ENCODE measurements at places on chromosomes 7 and 10.

- no peak for DNase-seq
Observed at GRCh38 chr7:5532536-5533335, 109.1 kb upstream of the TNRC18 start.

DNA sequence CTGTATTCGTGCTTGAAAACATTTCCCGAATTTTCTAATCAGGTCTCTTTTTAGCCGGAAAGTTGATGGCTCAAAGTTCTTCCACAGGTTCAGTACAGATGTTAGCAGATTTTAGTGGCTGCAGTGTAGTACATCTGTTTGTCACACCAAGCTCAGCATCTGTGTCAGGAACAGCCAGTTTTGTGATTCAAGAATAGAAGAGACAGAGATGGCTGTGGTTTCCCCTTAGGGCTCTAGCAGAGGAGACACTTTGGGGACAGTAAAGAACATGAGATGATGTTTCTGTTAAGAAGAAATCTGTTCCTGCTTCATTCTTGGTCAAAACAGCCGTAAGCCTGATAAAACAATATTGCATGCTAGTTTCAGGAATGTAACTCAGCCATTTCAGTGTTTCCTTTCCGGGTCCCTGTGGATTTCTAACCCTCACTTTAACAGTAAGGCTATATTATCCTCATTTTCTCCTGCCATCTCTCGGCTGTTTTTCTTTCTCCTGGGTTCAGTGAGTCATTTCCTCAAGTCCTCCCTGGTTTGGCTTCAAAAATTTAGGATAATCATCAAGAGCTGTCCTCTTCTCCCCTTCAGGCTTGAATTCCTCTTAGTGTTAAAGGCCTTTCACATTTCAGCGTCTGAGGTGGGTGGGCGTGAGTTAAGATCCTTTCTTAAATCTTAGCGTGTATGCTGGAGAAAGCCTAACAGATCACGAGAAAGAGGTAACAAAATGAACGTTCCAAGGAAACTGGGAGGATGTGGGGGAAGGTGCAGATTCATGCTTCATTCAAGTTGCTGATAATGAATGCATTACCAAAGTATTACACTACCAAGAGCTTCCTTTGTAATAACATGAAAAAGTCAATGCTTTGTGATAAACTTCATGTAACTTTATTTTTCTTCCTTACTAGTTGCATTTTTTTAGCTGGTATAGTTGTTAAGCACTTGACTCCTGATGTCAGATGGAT is 37.1 kb upstream of the BICC1 start:
- no peak for DNase-seq

GRCh38 chr10:118753331-118754228 is 1.2 kb downstream of the CACUL1 start:
- no peak for DNase-seq

DNA sequence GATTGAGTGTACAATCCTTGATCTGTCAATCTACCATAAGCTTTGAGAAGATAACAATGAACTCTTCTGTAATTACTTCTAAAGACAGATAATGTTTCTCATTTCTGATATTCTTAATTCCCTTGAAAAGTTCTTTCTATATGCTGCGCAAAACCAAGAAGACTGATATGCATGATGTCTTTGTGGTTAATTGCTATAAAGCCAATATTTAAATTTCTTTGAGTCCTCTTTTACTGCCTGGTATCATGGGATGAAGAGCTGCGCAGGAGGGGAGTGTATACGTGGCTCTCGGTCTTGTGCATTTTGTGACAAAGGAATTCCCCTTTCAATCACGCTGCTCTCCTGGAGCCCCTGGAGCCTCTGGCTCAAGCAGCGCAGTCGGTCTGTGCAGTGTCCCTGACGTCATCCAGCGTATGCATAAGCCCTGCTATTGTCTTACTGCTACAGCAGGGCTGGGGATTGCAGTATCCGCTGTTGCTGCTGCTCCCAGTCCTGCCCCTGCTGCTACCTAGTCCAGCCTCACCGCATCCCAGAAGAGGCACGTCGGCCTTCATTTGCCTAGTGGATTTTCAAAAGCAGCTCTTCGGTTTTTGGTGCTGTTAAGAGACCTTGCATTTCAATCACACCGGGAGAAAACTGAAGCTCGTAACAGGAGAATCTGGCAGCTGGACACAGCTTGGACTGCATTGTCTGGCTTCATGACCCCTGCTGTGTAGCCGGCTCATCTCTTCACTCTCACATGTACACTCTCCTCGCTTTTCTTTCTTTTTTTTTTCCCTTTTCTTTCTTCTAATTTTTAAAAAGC is 66.7 kb downstream of the ST7 start:
- DNase-seq: no peak

DNA sequence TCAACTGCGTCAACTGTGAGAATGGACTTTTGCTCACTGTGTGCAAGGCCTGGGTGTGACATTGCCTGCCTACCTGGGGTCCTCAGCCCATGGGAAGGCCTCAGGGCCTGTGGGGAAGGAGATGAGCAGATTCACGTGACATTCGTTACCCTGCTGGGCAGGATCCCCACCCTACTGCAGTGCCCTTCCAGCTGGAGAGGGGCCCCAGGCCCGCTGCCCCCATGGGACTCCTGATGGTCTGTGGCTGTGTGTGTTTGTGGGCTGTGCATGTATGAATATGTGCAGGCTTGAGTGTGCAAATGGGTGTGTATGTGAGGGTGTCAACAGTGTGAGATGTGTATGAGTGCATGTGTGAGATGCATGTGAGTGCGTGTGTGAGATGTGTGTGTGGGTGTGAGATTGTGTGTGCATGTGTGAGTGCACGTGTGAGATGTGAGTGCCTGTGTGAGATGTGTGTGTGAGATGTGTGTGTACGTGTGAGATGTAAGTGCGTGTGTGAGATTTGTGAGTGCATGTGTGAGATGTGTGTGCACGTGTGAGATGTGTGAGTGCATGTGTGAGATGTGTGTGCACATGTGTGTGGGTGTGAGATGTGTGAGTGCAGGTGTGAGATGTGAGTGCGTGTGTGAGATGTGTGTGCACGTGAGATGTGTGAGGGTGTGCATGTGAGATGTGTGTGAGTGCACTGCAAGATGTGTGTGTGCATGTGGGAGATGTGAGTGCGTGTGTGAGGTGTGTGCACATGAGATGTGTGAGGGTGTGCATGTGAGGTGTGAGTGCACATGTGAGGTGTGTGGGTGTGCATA is 29.7 kb downstream of the PPIF start:
- no peak for DNase-seq

GRCh38 chr10:25631471-25631870 is 302.6 kb upstream of the MYO3A start:
- DNase-seq: no peak

DNA sequence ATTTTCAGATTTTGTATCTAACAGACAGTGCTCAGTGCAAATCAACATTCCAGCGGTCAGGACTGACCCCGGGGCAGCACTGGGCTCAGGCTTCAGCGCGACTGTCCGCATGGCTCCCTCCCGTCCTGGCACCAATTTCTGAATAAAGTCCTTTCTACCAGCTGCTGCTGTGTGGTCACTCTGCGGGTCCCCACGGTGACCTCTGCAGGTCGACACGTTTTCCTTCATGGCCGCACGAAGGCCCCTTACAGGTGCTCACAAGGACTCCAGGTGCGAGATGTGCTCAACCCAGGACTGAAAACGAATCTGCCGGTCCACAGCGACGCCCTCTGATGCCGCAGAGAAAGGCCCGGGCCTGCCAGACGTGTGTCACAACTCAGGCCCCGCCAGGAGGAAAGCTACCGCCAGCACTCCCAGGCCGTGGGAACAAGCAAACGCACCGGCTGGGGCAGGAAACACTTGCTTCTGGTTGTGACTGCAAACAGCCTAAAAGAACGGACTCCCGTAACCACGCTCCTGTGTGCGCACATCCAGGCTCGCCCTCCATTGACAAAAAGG is 3.7 kb upstream of the UTF1 start:
- DNase-seq: no peak

DNA sequence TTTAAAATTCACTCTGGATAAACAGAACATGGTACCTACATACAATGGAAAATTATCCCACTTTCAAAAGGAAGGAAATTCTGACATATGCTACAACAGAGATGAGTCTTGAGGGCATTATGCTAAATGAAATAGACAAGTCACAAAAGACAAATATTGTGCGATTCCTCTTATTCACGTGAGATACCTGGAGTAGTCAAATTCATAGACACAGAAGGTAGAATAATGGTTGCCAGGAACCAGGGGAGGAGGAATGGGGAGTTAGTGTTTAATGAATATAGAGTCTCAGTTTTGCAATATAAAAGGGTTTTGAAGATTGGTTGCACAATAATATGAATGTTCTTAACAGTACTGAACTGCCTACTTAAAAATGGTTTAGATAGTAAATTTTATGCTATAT is 69.8 kb upstream of the WAC start:
- DNase-seq: no peak

- DNase-seq: no peak
Observed at GRCh38 chr7:152336754-152337368, 98.9 kb downstream of the KMT2C start.

DNA sequence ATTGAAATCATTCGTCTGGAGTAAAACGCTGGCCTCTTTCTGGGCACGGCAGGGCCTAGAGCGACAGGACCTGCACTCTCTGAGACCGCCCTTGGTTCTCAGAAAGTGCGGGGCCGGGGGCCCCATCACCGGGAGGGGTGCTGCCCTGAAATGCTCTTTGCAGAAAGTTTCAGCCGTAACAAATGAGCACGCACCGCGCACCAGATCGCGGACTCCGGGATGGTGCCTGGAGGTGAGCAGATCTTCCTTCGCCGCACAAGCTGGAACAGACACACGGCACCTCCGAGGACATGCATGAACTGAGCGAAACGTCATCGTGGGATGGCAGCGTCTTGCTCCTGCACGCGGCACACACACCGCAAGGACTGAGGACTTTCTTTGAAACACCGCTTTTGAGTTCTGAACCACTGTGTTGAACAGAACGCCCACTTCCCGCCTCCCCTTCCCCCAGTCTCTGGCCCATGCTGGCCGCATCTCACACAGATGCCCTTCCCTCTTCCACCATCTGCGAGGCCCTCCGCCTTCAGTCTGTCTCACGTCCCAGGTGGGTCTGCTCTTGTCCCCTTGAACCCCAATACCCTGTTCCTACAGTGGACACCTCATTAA is 538.7 kb upstream of the MGMT start:
- DNase-seq: no peak

GRCh38 chr7:47571331-47572093 is 10.4 kb downstream of the TNS3 start:
- no peak for DNase-seq

- no peak for DNase-seq
Observed at GRCh38 chr10:96578633-96579032, 8.2 kb downstream of the TM9SF3 start.

DNA sequence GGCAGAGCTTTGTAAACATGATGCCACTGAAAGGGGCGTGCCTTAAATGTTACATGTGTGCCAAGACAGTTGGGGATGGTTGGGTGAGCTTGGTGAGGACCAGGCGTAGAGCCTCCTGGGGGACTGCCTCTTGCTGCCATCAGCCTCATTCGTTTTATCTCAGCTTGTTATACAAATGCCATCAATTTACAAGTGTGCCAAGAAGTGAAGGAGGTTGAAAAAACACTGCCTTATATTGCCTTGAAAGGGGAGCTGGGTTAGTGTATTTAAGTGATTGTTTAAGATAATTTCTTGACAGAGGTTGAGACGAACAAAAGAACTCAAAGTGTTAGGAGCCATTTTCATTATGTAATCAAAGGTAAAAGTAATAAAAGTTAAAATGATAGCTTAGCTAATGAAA is 354.7 kb downstream of the PHTF2 start:
- no peak for DNase-seq

DNA sequence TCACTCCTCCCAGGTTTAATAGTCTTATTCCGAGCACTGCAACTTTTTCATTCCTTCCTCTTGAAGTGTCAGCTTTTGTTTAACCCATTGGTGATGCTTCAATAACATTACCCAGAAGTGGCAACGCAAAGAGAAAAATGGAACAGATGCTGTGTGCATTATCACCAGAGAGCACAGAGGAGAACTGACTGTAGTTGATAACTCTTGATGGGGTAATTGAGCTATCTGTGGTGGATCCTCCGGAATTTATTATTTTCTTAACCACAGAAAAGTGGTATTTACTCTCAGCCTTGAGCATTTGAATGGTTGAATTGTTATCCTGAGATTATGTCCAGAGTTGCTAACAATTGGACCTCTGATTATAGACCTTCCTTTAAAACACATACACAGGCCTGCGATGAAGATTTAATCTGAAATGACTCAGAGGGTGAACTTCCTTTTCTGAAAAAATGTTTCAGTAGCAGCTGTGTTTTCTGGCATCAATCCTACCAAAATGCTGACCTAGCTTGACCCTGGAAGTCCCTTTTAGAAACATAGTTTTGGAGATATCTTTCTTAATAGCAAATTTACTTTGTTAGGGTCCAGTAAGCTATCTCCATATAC is 1584.4 kb upstream of the LRRTM3 start:
- DNase-seq: no peak

DNA sequence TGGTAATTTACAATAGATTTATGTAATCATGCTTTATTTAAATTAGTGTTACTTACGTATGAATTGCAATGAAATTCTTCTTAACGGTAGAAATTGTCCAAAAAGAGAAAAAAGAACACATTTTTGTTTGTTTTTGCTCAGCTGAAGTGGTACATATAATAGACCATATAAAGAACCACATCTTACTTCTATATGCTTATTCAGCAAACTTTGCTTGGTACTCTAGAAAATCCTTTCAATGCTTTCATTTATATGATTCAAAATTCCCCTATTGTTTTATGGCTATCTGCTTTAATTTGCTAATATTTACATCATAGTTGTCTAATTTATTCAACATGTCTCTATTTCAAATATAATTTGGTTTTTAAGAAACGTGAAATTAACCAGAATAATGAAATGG is 903.2 kb downstream of the ANKRD7 start:
- DNase-seq: no peak

- DNase-seq: no peak
Observed at GRCh38 chr7:27998382-27998781, 182.2 kb downstream of the JAZF1 start.

DNA sequence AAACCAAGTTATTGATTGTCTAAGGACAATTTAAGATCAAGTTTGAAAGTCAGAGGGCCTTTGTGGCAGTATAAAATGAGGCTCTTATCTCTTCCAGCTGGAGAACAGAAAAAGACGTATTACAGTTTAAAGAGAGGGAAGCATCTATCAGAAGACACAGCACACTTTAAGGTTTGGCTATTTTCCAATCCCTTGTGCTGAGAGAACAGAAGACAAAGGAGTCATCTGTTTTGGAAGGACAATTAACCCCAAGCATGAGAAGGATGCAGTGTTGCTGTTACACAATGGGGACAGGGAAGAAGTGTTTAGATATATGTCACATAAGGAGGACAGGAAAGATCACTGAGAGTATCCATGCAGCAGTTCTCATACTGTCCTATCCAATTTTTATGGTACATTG is 1224.2 kb upstream of the SORCS1 start:
- no peak for DNase-seq
